COLO829 (cell line): ENCODE measurements at places on chromosomes 7 and 10.

DNA sequence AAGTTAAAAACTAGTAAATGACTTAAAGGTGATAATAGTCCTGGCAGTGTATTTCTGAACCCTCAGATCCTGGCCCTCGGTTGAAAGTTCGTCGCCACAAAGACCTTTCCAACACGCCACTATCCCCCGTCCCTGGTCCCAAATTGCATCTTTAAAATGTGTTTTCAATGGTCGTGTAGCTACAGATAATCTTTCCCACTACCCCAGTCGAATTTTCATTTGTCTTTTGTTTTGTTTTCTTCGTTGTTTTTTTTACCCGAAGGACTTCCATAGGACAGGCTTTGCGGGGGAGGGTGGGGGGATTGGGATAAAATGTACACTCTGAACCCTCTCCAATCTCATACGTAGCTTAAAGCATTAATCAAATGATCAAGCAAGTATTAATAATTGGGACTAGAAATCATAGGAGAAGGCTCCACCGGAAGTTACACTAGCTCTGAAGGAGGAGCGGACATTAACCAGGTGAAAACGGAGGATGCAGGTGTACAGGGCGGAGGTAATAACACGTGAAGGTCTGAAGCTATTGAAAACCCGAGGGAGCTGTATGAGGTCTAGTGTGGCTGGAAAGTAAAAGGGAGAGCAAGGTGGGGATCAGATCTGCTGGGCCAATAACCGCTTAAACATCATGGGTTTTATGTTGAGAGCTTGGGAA is 32.8 kb upstream of the PHF14 start:
- DNase-seq = no peak

DNA sequence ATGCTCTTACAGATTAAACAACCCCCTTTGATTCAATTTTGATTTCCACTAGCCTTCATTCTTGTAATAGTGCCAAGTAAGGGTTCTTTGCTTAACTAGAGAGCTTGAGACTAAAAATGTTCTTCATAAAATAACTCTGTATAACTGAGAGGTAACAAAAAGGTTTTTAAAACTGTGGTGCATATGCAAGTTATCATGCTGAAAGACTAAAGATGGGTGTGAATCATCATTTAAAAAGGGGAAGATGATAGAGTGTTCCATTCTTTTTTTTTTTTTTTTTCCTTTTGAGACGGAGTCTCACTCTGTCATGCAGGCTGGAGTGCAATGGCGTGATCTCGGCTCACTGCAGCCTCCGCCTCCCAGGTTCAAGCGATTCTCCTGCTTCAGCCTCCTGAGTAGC is 11.1 kb downstream of the MDFIC start:
- DNase-seq = no peak

DNA sequence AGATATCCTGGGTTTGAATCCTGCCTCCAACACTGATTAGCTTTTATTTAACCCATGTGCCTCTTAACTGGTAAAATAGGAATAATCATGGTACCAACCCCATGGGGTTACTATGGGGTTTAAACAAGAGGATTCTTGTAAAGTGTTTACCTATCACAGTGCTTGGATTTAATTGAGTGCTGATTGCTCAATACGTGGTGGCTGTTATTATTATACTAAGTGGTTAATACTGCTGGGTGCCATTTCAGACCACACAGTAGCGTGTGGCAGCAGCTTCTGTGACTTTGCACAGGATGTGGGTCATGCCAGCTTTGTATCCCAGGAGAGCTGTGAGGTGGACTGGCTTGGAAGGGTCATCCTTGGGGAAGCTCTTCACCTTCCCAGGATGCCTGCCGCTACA is 177.2 kb downstream of the SEC23IP start:
- no peak for DNase-seq

GRCh38 chr7:150307904-150308303 is 15.3 kb upstream of the LRRC61 start:
- DNase-seq = no peak

GRCh38 chr10:102633287-102633686 is 11.0 kb upstream of the TRIM8 start:
- DNase-seq = no peak

DNA sequence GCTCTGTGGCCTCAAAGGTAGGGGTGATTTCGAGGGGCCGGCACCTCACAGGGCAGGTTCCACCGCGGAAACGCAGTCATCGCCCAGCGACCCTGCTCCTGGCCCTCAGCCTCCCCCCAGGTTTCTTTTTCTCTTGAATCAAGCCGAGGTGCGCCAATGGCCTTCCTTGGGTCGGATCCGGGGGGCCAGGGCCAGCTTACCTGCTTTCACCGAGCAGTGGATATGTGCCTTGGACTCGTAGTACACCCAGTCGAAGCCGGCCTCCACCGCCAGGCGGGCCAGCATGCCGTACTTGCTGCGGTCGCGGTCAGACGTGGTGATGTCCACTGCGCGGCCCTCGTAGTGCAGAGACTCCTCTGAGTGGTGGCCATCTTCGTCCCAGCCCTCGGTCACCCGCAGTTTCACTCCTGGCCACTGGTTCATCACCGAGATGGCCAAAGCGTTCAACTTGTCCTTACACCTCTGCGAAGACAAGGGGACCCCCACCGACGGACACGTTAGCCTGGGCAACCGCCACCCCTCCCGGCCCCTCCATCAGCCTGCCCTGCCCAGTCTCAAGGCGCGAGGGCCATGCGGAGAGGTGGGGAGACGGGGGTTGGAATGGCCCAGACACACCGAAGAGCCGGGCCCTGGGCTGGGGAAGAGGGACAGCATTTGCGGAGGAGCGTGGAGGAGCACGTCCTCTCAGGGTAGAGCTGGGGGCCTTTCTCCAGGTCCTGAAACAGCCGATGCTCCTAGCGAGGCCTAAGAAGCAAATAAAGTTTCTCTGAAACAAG is 6.0 kb downstream of the SHH start:
- DNase-seq = no peak

DNA sequence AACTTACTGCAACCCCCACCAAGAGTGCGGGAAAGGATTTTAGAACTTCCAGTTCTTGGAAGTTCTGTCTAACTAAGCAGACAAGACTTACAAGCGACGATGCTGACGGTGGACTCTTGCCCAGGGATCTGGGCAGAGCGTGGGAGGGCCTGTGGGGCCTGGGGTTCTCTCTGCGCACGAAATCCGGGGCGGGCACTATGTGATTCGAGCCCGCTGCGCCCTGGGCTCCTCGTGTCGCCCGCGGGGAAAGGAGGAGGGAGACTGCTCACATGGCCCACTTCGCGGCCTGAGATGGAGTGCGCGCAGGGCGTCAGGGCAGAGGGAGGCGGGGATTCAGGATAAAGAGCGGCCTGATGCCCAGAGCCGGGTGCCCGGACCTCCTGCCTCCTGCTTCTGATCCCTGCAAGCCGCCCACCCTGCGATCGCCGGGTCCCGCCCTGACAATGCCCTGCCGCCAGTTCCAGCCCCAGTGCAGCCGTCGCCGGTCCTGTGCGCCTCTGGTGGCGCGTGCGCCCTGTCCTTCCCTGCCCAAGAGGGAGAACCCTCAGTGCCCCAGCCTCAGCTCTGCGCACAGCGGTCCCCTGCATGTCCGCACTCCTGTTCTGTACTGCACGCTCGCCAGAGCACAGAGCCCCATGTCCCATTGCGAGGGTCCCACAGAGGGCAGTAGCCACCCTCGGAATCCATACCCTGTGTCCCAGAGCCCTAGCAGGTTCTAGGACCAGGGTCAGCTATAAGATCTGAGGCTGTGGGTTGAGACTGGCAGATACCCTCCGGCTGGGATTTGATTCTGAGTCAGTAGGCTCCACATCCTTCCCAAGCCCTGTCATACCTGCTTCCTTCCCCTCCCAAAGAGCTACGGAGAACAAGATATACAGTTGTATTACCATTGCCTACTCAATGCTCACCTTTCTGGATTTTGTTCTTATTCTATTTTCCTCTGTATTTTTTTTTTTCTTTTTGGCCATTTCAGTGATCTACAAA is 99.4 kb upstream of the TMEM106B start:
- DNase-seq = no peak

DNA sequence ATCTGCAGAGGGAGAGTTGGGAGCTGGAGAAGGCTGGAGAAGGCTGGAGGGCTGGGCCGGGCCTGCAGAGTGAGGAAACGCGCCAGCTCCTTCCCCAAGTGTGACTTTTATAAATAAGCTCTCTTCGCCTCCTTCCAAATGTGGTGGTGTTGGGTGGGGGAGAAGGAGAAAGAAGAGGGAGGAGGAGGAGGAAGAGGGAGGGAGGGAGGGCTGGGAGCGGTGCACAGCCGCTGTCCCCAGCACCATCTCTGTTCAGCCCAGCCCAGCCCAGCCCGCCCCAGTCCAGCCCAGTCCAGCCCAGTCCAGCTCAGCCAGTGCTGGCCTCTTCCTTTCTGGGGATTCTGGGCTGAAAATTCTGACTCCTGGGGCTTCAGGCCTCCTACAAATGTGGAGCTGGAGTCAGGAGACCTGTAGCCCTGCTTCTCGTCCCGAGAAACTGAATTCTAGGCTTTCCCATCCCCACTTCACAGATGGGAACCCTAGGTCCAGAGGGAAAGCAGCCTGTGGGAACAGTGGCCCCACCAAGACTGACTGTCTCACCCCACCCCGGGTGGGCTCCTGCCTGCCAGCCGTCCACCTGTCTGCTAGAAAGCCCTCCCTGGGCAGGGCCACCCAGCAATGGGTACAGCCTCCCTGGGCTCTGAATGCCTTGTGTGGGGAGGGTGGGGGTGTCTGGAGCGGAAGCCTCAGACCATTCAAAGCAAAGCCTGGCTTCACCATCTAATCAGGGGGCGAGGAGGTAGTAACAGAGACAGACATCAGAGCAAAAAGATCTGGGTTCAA is 2.3 kb downstream of the STX1A start:
- no peak for DNase-seq

DNA sequence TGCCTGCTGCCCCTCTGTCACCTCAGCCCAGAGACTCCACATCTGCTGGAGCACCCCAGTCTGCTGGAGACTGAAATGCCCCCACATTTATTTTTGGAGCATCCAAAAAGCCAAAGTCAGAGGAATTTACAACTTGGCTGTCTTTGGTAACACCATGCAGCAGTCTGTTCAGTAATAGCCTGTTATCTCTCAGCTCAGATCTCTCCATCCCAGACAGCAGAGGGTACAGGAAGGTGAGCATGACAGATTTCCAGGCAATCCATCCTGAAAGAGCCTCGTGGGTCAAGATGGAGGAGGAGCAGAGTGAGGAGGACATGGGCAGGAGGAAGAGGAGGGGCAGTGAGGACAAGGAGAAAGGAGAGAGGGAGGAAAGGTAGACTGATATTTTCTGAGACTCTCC is 55.9 kb downstream of the GRID1 start:
- no peak for DNase-seq

- no peak for DNase-seq
Observed at GRCh38 chr7:115410972-115411686, 489.2 kb downstream of the MDFIC start.

DNA sequence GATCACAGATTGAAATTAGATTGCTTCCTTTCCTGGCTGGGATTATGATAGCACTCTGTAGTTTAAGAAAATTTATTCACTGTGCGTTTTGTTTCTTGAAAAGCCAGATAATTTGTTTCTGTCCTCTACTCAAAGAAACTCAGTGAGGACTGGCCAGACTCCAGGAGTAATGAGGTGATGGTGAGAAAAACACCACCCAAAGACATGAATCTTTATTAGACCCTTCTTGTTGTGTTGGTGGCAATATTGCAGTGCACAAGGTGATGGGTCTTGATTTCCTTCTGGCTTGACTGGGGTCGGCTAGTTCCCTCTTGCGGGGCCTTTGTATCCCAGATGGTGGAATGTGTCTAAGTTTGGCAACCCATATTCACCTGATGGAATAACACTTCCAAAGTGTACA is 756.8 kb downstream of the LRMDA start:
- no peak for DNase-seq

GRCh38 chr10:129662426-129662825 is 195.4 kb downstream of the MGMT start:
- no peak for DNase-seq

DNA sequence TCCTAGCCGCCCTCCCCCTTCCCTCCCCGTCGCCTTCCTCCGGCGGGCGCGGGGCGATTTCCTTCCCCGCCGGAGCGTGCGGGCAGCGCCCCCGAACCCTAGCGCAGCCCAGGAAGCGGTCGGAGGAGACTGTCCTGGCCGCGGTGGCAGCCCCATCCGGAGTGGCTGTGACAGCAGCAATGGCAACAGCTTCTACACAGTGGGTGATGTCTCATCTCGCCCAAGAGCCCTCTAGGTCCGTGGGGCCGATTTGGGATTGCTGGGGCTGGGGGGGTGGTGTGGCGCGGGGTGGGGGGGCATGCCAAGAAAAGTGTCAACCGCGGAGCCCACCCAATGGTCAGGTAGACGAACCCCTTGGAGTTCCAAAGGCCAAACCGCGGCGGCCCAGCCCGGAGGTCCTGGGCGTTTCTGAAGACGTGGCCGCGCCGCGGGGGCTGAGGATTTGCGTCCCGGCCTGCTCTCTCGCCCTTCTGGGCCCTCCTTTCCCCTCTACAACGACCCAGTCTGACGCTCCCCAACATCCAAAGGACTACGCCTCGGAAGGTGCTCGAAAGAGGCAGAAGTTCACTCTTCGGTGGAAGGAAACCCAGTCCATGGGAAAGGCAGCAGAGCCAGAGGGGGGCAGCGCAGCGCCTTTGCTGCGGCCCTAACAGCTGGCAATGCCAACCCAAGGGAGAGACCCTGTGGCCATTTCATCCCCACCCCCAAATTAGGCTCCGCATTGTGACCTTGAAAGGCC is 603 bp upstream of the TWIST1 start:
- no peak for DNase-seq

- no peak for DNase-seq
Observed at GRCh38 chr10:115566867-115567266, 473.7 kb downstream of the ATRNL1 start.

- no peak for DNase-seq
Observed at GRCh38 chr10:30750971-30751677, 121.6 kb upstream of the LYZL2 start.

- DNase-seq = no peak
Observed at GRCh38 chr10:131905267-131905571, 4.4 kb downstream of the PPP2R2D start.

- no peak for DNase-seq
Observed at GRCh38 chr10:12768156-12769100, 233.1 kb downstream of the CCDC3 start.

GRCh38 chr10:52951824-52952223 is 179.2 kb upstream of the MBL2 start:
- no peak for DNase-seq

DNA sequence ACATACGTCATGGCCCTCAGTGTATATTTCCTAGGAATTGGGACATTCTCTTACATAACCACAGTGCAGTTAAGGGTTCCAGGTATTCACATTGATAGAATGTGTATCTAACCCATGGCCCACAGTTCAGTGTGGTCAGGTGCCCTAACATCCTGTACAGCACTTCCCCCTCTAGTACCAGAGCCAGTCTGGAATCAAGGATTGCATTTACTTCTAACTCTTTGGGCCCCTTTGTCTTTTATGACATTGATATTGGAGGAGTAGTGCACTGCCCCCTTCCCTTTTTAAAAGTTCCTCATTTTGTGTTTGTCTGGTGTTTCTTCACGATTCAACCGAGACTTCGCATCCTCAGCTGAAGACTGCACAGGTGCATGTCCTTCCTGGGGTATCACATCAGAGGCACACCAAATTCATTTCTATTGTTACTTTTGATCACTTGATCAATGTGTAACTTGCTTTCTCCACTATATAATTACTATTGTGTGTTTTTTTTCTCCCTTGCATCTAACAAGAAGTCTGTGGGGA is 22.4 kb upstream of the NPFFR1 start:
- DNase-seq = no peak
